ENCODE measurements at places on chromosomes 6 and 20. TPM values are rescaled to one million over a fixed set of nuclear protein-coding genes. Genes with fewer than 3 reads are reported as not detected.

The AVP gene
- total RNA-seq, result not detected

The NR2E1 gene
- not detected for total RNA-seq

DNA sequence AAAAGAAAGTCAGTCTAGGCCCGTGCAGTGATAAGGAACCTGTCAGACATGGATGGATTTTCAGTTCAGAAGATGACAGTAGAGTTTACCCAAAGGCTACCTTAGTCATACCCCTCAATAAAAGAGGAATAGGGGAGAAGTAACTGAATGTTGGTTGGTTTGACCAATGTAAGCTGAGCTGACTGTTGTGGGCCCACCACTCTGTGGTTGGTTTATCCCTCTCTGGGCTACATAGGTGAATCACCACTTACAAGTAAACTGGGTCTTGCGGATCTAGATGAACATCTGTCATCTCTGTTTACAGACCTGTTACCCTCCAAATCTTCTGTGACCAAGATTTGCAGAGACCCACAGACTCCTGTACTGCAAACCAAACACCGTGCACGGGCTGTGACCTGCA, 37.2 kb upstream of the MYLK2 start:
- DNase-seq, result no peak

- DNase-seq, result no peak
Observed at GRCh38 chr6:67369679-67370078, 1265.4 kb upstream of the ADGRB3 start.

GRCh38 chr20:22949331-22950109, 85.6 kb upstream of the SSTR4 start:
- DNase-seq, result no peak

DNA sequence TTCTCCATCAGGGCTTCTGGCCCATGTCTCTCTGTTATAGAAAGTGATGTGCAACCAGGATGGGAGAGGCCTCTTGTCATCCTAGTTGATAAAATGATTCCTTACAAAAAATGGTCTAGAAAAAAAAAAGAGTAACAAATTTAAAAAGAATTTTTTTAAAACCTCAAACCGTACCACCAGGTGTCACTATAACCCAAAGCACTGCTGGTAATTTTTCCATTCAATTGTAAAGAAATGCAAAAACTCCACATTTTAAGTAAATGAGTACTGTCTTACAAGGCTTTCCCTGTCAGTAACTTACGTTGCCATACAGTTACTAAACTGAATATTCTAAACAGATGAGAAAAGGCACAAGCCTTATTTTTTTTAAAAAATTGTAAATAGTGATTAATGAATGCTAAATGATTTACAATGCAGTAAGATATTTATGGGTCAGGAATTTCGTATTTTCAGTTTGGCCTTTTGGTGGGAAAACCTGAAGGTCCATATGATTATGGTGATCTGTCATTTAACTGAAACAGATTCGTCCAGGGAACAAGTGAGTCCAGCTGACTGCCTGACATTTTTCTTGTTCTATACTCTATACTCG, 95.4 kb downstream of the OGFRL1 start:
- no peak for DNase-seq

Data from natural killer cell treated with Interleukin-12 subunit alpha and Interleukin-12 subunit beta and Interleukin-15 and Interleukin-18, amount 100 ng/mL, for 72 hours (primary cell).